ENCODE measurements at places on chromosomes 16 and 17. TPM values are rescaled to one million over a fixed set of nuclear protein-coding genes. Genes with fewer than 3 reads are reported as not detected.

Gene FOXN1
- not detected for total RNA-seq

Gene CCDC102A
- 4.9 TPM for total RNA-seq

Gene SIRT7
- total RNA-seq = 58.2 TPM

Gene TBC1D3C
- not detected for total RNA-seq

Gene CD7
- total RNA-seq = 119 TPM

Gene GUCY2D
- not detected for total RNA-seq

Gene GNPTG
- 39.2 TPM for total RNA-seq

Gene STH
- not detected for total RNA-seq

Gene C16orf54
- 172 TPM for total RNA-seq

Gene MRPL12
- total RNA-seq = 21.8 TPM

Gene TBC1D3K
- not detected for total RNA-seq

Gene NPIPB9
- total RNA-seq = 6.6 TPM

Gene HBA2
- not detected for total RNA-seq

Gene UQCRC2
- total RNA-seq = 169 TPM

Gene PIK3R5
- 164 TPM for total RNA-seq

Gene TTLL6
- total RNA-seq = not detected

Gene CORO6
- total RNA-seq = 2.6 TPM

Gene ABCA8
- total RNA-seq = not detected

Gene TPSG1
- not detected for total RNA-seq

Gene CDRT15
- total RNA-seq = not detected

Gene NHLRC4
- 1.4 TPM for total RNA-seq

Gene CLEC18B
- 2.4 TPM for total RNA-seq

Gene GAS2L2
- total RNA-seq = not detected

Gene KRT12
- not detected for total RNA-seq

Gene EFCAB5
- not detected for total RNA-seq

Gene CACNG5
- not detected for total RNA-seq

Gene EMP2
- not detected for total RNA-seq

Gene KCNH6
- not detected for total RNA-seq

Gene IGFBP4
- 5.7 TPM for total RNA-seq

Gene PMFBP1
- 1.6 TPM for total RNA-seq

Gene NOG
- total RNA-seq = 0.37 TPM

Gene ANKS3
- 20.0 TPM for total RNA-seq

Gene PLLP
- total RNA-seq = 0.16 TPM

Gene GINS3
- total RNA-seq = 0.86 TPM

Gene TBC1D3E
- total RNA-seq = not detected

Gene CACNA1H
- total RNA-seq = 8.6 TPM

Gene HSD17B2
- total RNA-seq = not detected

Gene CLEC19A
- not detected for total RNA-seq

Gene TNP2
- total RNA-seq = not detected

Gene TM4SF5
- total RNA-seq = not detected
